ENCODE measurements at places on chromosomes 7 and 10.

DNA sequence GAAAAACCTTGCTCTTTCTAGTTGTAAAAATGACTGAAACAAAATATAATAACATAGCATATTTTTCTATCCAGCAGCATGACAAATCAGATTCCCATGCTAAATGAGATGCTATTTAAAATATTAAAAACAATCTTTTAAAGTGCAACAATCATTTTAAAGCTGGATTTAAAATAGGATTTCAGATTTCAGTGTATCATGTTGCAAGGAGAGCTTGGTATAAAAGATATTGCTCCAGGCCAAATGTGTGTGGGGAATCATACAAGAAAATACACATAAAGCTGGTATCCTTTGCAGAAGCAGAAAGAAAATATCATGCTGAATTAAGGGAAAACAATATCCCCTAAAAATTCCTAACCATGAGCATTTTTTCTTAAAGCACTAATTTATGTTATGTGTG lies 42.2 kb downstream of the SLC13A1 start:
- no peak for DNase-seq

DNA sequence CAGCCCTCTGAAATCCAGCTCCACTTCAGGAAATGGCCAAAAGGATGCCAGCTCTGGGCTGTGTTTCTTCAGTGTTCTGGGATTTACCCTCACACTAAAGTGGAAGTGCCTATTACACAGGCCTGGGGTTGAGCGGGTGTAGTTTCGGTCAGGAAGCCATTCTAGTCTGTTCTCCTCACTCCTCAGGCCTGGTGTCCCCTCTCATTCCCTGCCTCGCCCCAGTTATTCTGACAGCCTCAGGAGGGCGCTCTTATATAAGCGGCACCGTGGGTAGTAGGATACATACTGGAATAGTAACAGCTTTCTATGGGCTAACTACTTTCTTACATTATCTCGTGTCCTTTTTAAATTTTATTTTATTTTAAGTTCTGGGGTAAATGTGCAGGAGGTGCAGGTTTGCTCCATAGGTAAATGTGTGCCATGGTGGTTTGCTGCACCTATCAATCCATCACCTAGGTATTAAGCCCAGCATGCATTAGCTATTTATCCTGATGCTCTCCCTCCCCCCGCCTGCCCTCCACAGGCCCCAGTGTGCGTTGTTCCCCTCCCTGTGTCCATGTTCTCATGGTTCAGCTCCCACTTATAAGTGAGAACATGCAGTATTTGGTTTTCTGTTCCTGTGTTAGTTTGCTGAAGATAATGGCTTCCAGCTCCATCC lies 12.2 kb upstream of the LGI1 start:
- no peak for DNase-seq

- DNase-seq, result no peak
Measured at GRCh38 chr7:130615583-130615982, 53.0 kb downstream of the COPG2 start.

GRCh38 chr7:128458956-128459355 lies 3.3 kb downstream of the HILPDA start:
- no peak for DNase-seq

GRCh38 chr10:79930751-79931150 lies 18.2 kb downstream of the SFTPD start:
- no peak for DNase-seq

All from activated T-cell treated with anti-CD3 and anti-CD28 coated beads, Interleukin-2, amount 50 U/mL, for 4 hours (primary cell).